ENCODE measurements at places on chromosomes 7 and 10. TPM values are rescaled to one million over a fixed set of nuclear protein-coding genes. Genes with fewer than 3 reads are reported as not detected.

GSTO2 gene
- total RNA-seq, result 20.6 TPM

MRPS24 gene
- 156 TPM for total RNA-seq

DYNC1I1 gene
- 1.4 TPM for total RNA-seq

HTR5A gene
- total RNA-seq, result not detected

MYOZ1 gene
- 2.8 TPM for total RNA-seq

COPS6 gene
- 51.8 TPM for total RNA-seq

PRLHR gene
- not detected for total RNA-seq

MOGAT3 gene
- total RNA-seq, result 0.52 TPM

PIP gene
- total RNA-seq, result not detected

POM121L12 gene
- total RNA-seq, result not detected

TRIM24 gene
- 102 TPM for total RNA-seq

TMEM225B gene
- 0.52 TPM for total RNA-seq

AZGP1 gene
- total RNA-seq, result not detected

BMPER gene
- 2.4 TPM for total RNA-seq

SUN3 gene
- not detected for total RNA-seq

ZFAND2A gene
- 9.2 TPM for total RNA-seq

DDX50 gene
- total RNA-seq, result 50.8 TPM

HOXA9 gene
- total RNA-seq, result not detected

PRKCQ gene
- total RNA-seq, result 12.7 TPM

PHKG1 gene
- 0.59 TPM for total RNA-seq

SLC26A5 gene
- not detected for total RNA-seq

CALHM1 gene
- total RNA-seq, result not detected

GPR22 gene
- total RNA-seq, result not detected

NAMPT gene
- total RNA-seq, result 95.0 TPM

FAM131B gene
- 11.9 TPM for total RNA-seq

IFIT1B gene
- total RNA-seq, result not detected

EVX1 gene
- total RNA-seq, result not detected

CFAP69 gene
- 2.0 TPM for total RNA-seq

TMEM229A gene
- total RNA-seq, result 0.42 TPM

ZP3 gene
- 6.9 TPM for total RNA-seq

AP1S1 gene
- 137 TPM for total RNA-seq

VIPR2 gene
- 2.5 TPM for total RNA-seq

ACTA2 gene
- not detected for total RNA-seq

GSAP gene
- total RNA-seq, result 4.3 TPM

VSTM4 gene
- total RNA-seq, result 0.31 TPM

COL1A2 gene
- 47.8 TPM for total RNA-seq

MLXIPL gene
- 0.63 TPM for total RNA-seq
